ENCODE measurements at places on chromosomes 2 and 18.

DNA sequence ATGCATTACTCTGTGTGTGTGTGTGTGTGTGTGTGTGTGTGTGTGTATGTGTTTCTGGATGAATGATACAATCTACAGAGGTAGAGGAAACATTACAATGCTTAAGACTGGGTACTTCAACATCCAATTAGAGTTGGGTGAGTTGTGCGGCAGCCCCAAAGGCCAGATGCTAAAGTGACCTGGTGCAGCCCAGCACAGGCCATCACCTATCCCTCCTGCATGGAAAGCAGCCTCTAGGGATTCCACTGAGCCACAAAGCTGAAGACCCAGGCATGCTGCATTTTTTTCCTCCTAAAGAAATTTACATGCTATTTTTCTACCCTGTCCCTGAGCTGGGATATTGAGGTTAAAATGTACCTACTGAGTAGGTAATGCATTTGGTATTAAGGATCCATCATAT lies 79.1 kb upstream of the ETAA1 start:
- no peak for DNase-seq

- DNase-seq = no peak
Measured at GRCh38 chr2:151891566-151892194, 63.5 kb upstream of the ARL5A start.

GRCh38 chr18:73777356-73778031 lies 370.1 kb downstream of the FBXO15 start:
- DNase-seq = no peak

DNA sequence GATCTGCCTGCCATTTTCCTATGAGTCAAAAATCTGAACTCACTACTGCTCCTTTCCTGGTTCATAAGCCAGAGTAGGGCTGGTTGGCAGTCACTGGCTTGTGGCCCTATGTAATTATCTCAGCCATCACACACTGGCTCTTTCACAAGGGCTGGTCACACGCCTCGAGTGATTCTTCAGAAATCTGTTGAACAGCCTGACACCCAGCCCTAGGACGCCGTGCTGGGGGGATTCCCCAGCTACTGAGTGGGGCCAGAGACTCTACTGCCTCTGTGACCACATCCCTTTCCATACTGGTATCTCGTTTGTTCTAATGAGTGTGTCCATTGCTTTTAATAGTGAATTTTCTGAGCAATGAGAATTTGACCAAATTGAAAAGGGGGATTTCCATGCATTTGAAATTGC lies 45.8 kb upstream of the RBM44 start:
- no peak for DNase-seq
